ENCODE measurements at places on chromosomes 4 and X.
A peak's percentile ranks its signal among the peaks of the same experiment; 100 is the strongest.

- peak; percentile 82 for DNase-seq
Measured at GRCh38 chr4:38759113-38759789, 23.5 kb downstream of the TLR10 start.

DNA sequence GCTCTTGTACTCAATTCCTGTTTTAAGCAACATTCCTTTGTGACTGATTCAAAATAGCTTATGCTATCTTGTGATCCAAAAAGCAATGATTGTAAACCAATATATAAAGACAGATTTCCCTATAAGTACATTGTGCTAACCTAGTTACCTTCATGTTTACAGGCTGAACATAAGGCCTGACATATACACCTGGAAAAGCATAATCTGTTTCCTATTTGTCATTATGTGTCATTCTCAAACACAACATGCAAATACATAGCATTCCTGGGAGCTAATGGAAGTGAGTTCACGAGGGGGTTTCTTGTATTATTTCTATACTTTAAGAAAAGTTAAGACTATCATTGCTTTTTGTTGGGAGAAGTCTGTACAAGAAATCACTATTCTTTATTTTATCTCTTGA, 638.1 kb upstream of the AGA start:
- no peak for DNase-seq

DNA sequence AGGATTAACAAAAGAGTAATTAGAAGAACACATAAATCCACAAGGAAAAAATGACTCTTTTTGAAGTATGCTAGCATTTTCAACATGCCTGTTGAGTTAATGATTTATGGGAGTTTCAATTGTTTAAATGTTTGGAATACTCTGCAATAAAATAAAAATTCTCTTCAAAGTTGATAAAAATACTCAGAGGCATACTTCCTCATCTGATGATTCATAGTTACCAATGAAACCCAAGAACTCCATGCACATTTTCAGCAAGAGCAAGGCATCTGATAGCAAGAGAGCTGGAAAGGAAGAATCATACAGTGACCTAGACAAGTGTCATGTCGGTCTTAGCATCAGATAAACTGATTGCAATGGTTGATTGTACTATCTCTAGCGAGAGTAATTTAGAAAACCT, 443.7 kb upstream of the ATOH1 start:
- DNase-seq: no peak

DNA sequence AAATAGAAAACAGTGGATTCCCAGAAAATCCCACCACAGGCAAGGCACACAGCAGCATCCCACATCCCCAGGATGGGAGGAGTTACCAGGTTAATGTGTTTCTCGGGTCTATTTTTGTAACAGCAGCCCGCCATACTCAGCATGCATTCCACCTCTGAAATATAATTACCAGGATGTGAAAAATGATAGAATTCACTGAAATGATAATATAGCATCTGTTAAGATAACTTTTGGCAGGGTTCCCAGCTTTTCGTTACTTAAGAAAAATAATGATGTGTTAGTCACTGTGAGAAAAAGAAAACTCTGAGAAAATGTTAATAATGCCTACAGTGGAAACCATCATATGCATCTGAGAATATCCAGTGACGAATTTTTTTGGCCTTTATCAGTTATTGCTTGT, 87.1 kb downstream of the VCX2 start:
- DNase-seq: peak; percentile 4

GRCh38 chr4:84632092-84632491, 49.2 kb downstream of the CDS1 start:
- DNase-seq: peak; percentile 53

DNA sequence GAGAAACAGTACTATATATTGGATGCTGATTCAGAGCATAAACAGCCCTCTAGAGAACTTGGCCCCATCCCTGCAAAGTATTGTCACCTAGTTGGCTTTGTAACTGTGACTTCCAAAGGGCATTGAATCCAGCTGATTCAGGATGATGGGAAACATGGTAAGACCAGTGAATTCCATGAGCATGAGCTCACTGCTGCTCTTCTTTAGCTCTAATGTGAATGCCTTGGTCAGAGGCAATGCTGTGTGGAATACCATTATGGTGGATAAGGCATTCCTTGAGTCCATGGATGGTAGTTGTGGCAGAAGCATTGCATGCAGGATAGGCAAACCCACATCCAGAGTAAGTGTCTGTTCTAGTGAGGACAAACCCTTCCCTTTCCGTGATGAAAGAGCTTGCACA, 365.6 kb upstream of the EDA2R start:
- DNase-seq: no peak

GRCh38 chr4:108042927-108043326, 53.2 kb downstream of the HADH start:
- DNase-seq: no peak

DNA sequence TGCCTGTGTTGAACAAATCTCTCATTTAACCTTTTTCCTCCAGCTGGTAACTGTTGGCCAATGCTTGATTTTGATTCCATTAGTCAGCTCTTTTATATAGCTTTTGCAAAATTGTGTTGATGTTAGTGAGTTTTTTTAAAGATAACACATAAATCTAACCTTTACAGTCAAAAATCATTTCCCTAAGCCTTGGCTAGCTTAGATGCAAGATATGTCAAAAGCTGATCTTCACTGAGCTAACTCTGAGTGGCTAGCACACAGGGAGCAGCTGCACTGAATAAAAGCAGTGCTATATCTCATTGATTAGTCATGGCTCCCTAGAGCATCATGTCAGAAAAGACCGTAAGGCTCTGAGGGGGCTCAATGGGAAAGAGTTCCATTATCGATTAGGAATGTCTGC, 78.7 kb downstream of the PPARGC1A start:
- DNase-seq: no peak

DNA sequence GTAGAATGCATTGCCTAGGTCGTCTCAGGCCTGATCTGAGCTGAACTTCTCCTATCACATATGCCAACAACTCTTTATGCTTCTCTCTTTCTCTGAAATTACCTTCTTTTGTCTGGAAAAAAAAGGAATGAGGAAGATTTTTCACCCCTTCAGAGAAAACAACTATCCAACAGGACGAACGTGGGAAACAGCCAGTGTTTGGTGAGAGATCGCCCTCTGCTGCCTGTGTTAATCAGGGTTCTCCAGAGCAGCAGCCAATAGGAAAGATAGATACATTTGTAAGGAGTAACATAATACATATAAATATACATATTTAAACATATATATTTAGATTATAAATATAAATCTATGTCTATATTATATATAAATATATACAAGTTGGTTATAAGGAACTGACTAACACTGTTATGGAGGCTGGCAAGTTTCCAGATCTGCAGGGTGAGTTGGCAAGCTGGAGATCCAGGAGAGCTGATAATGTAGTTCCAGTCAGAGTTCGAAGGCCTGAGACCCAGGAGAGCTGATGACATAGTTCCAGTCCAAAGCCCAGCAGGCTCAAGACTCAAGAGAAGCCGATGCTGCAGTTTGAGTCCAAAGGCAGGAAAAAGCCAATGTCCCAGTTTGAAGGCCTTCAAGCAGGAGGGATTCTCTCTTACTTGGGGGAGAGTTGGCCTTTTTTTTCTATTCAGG, 13.3 kb downstream of the CETN2 start:
- DNase-seq: no peak

DNA sequence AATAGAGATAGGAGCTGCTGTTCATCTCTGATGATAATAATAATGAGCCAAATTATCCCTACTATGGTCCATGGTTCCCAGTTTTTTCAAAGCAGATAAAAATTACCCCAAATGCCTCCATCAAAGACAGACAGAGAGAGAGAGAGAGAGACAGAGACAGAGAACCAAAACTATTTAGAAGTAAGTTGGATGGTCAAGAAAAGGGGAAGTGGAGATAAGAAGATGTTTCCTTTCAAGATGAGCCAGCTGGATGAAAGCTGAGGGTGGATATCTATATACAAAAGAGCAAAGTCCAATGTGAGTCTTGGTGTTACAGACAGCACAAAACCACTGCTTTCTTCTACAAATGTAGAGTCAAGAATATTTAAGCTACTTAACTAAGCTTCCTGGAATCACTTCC, 173.9 kb downstream of the GRIA3 start:
- no peak for DNase-seq

DNA sequence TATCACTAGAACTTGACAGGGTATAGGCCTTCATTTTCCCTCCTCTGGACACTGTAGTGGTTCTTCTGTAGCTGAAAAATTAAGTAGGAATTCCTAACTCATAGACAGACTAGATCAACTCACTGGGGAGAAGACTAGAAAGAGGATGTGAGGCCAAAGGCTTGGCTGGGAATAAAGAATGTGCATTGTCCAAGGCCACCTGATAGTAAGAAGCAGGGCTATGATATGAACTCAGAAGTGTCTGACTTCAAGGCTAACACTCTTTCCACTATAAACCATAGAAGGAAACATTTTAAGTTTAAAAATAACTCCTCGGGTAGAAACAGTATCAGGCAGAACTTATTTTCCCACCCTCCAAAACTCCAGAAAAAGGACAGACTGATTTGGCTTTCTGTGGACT, 346.6 kb downstream of the OPHN1 start:
- DNase-seq: no peak

- DNase-seq: no peak
Measured at GRCh38 chrX:1252861-1253260, 15.8 kb upstream of the CSF2RA start.

DNA sequence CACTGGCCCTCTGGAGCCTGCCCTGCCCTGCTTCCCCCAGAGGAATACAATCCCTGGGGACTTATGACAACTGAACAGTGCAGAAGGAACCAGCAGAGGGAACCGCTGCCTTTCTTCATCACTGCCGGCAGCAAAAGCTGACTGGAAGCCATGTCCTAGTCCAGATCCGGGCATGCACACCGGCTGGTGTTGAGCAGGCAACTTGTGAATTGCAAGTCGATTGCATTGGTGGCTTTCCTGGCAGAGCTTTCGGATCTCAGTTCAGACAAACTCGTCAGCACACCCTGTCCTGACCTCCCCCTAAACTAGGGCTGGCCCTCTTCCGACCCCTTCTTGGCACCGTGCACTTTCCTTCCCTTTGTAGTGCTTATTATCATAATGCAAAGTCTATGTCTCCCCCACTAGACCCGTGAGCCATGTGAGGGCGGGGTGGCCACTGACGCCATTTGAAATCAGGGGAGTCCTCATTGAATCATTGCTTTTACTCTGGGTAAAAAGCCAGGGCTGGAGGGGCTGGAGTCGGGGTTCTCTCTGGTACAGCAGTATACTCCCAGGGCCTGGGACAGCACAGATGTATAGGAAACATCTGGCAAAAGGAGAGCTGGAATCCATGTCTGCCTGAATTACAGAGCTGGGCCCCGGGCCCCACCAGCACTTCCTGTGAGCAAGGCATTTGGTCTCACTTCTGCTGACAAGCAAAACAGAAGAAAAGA, 1.8 kb downstream of the ARHGAP4 start:
- DNase-seq: no peak

DNA sequence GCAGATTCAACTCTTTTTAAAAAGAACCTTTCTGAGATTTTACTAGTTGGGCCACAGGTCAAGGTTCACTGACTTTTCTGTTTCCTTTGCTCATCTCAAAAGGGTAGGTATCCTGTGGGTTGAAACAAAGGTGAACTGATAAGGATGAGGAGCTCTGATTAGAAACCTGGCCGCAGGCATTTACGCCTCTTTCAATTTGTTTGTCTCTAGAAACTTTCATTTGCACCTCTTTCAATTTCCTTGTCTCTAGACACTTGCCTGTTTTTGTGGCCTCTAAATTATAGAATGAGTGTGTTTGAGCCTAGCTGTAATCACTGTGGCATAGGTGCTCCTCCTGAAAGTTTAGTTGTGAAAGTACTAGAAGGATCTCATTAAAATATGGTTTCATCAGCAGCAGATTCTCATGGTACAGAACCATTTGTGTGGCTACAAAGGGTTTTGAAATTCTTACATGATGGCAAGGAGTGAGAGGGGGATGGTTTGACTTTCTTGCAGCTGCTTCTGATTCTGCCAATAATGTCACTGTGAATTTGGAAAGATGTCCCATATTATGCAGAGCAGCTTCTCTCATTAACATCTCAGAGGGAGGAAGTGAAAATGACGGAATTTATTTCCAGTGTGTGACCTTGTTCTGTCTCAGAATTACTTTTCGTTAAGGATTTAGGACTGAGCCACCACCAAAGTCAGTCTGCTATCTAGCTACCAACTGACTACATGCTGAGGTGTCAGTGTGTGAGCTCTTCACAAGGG, 142.2 kb downstream of the SH2D1A start:
- DNase-seq: no peak

- peak; percentile 24 for DNase-seq
Measured at GRCh38 chr4:176709417-176709816, 83.3 kb downstream of the VEGFC start.

DNA sequence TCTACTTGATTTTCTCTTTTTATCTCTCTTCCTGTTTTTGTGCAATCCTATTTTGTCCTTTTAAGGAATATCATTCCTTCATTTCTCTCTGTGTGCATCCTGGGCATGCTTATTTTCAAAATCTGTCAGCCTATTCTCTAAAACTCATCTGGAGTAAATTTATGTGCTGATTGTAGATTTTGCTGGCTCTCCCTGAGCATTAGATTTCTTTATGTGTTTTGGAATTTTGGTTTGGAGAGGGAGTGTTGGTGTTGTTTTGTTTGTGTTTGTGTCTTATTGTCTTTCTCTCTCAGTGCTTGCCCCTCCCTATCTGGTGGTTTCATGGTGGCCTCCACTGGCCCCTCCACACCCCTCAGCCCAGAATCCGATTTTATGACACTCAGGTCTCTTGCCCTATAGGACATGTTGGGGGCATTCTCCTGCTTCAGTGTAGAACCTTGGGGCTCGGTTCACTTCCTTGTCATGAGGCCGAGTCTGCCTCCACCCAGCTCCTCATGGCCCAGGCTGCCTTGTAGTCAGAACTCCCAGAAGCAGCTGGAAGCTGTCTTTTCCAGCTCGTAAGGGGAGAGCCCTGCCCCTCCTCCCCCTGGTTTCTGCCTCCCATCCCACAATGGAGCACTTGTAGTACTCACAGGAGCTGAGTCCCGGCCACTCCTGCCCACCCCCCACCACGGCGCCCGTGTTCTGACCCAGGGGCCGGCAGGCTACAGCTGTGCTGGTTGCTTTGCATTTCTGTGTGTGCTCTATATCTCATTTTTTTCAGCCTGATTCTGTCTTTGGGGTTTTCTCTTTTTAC, 24.5 kb upstream of the PJA1 start:
- no peak for DNase-seq
